ENCODE measurements at places on chromosomes 6 and 20.

DNA sequence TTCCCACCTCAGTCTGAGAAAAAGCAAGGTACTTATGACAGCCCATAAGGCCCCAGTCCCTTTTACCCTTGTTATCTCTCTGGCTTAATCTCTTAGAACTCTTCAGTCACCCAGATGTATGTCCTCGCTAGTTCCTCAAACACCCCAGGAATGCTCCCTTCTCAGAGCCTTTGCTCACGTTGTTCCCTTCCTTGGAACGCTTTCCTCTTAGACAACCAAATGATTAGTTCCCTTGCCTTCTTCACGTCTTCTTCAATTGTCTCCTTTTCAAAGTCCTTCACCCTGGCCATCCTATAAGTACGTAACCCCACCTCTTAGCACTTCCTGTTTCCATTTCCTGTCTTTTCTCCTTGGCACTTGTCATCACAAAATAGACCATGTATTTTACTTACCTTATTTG lies 1.1 kb upstream of the APOBEC2 start:
- no peak for DNase-seq

- no peak for DNase-seq
These were observed 279.7 kb downstream of the ZFAND3 start for GRCh38 chr6:38099221-38099620.

DNA sequence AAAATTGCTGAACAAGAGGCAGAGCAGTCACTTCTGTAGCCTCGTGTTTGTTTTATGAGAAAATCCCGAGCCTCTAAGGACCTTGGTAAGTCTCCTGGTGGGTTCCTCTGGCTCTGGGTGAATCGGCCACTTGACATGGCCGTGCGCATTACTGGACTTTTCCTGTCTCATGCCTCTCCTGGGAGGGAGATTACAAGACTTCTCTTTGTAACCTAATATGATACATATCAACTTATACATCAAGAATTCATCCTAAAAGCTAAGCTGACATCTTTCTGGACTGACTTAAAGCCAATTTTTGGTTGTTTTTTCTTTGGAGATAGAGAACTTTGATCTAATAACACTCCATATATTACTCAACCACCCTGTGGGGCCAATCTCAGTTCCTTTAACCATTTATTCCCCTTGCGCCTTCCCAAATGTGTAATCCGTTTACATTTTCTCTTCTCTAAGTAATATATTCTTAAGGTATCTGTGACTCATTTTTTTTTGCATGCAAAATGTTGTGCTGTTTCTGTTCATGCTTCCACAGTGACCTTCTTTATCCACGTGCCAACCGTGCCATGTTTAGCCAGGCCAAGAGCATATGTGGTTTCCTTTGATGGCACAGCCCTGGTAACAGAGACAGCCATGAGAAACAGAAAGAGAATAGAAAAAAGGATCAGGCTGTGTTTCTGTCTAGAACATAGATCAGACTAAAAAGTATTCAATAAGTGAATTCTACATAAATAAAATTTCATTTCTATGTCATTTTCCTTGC lies 47.5 kb upstream of the JAG1 start:
- no peak for DNase-seq

DNA sequence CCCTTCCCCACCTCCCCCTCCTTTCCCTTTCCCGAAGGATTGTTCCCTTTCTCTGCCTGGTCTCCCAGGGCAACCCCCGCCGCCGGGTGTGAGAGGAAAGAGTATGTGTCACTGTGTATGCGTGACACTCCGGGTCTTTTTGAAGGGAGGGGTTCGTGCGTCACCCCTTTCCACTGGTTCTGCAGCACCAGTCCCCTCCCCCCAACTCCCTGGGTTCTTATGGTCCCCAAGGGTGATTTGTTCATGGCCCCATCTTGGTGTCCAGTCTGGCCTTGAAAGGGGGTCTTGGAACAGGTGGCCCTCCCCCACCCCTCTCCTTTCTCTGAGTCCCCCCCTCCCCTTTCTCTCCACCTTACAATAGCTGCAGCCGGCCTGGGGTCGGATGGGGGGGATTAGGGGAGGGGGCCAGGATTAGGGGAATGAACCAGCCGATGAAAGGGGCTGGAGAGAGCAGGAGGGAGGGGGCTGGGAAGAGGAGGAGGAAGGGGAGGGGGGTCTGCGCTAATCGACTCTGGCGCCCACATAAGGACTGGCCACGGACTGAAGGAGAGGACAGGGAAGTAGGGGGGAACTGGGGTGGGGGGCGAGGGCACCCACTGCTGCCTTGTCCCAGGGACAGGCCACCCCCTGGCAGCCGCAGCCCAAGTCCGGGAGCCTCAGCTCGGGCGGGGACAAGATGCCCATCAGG lies 1.3 kb upstream of the RING1 start:
- DNase-seq, result no peak

DNA sequence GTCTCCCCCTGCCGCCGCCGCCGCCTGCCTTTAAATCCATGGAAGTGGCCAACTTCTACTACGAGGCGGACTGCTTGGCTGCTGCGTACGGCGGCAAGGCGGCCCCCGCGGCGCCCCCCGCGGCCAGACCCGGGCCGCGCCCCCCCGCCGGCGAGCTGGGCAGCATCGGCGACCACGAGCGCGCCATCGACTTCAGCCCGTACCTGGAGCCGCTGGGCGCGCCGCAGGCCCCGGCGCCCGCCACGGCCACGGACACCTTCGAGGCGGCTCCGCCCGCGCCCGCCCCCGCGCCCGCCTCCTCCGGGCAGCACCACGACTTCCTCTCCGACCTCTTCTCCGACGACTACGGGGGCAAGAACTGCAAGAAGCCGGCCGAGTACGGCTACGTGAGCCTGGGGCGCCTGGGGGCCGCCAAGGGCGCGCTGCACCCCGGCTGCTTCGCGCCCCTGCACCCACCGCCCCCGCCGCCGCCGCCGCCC lies 474 bp downstream of the CEBPB start:
- DNase-seq, result peak; percentile 69

- no peak for DNase-seq
These were observed 40.2 kb downstream of the MRPL14 start for GRCh38 chr6:44086931-44087574.

- DNase-seq, result peak; percentile 52
These were observed 1.9 kb downstream of the NFATC2 start for GRCh38 chr20:51540580-51540979.

- DNase-seq, result no peak
These were observed 6.6 kb upstream of the TNFAIP3 start for GRCh38 chr6:137860394-137861005.

GRCh38 chr6:27188061-27188884 lies 59.2 kb upstream of the PRSS16 start:
- peak; percentile 41 for DNase-seq

DNA sequence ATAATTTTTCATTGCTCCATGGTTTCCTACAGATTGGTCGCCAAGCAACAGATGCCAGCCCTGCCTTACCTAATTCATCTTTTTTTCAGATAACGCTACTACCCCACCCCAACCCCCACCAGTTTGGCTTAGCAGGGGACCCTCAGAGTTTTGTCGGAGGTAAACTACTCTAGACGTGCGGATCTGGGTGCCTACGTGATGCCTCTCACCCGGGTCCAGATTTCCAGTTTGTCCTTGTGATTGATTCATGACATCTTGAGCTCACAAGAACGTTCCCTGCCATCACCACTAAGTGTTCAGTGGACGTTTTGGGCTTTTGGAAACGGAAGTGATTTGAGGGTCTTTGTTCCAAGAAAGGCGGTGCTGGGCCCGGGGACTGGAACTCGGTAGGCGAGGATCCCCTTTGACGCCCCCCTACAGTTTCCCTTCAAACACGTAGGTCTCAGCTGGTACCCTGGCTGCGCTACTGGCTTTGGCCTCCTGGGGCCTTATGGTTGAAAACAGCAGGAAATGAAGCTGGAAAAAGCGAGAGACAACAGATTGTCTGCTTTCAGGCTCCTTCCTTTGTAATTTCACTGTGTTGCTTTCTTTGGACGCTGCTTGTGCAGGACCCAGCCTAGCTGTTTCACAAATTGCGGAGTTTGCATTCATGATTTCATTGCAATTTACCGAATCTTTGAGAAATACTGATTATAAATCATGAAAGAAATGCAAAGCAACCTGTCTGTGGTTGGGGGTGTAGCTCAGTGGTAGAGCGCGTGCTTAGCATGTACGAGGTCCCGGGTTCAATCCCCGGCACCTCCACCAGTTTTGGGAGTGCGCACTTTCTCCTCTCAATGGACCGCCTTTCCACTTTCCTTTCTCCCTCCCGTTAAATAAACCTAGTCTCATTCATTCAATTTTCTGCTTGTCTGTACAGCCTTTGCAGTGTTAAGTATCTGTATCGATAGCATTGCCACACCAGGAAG lies 81.0 kb downstream of the GPX5 start:
- peak; percentile 72 for DNase-seq

DNA sequence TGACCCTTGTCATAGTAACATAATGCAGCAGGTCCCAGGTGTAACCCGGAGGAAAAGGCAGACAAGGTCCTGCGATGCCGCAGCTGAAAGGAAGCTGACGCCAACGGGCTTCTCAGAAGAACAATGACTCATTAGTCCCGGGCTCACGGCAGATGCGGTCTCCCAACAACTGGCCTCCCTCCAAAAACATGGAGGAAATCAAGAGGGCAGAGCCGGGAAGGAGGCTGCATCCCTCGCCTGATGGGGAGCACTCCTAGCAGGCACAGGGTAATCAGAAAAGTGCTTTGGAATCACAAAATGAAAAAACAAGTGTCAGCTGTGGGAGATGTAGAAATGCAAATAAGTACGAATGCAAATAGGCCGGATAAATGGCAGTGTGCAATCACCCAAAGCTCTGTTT lies 165.2 kb upstream of the AGPAT4 start:
- DNase-seq, result peak; percentile 26

GRCh38 chr20:44799691-44800090 lies 10.7 kb downstream of the RIMS4 start:
- DNase-seq, result no peak

- no peak for DNase-seq
These were observed 727.3 kb downstream of the MAFB start for GRCh38 chr20:39961637-39962244.

DNA sequence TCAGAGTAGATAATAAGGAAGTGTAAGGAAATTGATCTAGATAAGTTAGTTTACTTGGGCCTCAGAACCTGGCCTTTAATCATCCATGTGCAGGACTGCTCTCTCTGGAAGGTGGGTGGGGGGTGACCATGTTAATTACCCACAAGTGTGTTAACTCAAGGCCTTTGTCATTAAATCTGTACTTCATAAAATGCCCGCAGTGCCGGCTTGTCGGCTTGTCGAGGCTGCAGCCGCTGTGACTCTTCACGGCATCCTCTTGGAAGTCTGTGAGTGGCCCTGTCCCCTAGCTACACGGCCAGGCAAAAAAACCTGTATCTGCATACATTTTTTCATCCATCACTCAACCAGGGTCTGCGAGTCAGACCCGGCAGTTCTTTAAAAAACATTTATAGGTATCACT lies 70.9 kb upstream of the ASCC3 start:
- no peak for DNase-seq

DNA sequence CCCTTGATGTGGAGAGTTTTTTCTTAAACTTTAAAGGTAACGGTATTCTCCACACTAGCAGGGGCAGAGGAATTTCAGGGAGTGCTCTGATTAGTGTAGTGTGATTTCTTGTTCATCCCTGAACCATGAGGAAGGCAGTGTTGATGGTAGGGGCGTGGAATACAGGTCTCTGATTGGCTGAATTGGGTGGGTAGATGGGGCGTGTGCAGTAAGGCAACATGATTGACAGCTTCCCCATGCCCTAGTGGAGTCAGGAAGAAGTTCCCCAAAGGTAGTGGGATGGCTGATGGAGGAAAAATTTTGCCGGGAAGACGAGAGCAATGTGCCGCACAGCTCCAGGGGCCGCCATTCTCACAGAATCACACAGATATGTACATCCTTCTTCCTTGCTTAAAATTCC lies 97.4 kb upstream of the SALL4 start:
- no peak for DNase-seq

DNA sequence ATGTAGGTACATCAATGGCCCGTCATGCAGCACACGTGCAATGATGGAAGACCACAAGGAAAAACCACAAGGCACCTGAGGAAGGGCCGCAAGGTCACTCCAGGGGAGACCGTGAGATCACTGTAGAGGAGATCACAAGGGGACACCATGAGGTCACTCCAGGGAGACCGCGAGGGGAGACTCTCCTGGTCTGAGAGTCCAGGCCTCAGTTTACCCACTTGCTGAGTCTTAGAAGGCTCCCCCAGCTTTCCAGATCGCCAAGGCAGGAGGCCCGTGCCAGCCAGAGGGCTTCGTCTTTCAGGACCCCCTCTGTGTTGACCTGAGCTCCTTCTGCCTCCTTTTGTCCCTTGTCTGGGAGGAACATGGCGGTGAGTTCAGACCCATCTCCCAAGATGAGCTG lies 232.2 kb downstream of the ERMARD start:
- no peak for DNase-seq

- DNase-seq, result peak; percentile 80
These were observed 9.7 kb upstream of the ATXN1 start for GRCh38 chr6:16770701-16771569.

GRCh38 chr6:100892693-100893092 lies 11.6 kb upstream of the ASCC3 start:
- no peak for DNase-seq

DNA sequence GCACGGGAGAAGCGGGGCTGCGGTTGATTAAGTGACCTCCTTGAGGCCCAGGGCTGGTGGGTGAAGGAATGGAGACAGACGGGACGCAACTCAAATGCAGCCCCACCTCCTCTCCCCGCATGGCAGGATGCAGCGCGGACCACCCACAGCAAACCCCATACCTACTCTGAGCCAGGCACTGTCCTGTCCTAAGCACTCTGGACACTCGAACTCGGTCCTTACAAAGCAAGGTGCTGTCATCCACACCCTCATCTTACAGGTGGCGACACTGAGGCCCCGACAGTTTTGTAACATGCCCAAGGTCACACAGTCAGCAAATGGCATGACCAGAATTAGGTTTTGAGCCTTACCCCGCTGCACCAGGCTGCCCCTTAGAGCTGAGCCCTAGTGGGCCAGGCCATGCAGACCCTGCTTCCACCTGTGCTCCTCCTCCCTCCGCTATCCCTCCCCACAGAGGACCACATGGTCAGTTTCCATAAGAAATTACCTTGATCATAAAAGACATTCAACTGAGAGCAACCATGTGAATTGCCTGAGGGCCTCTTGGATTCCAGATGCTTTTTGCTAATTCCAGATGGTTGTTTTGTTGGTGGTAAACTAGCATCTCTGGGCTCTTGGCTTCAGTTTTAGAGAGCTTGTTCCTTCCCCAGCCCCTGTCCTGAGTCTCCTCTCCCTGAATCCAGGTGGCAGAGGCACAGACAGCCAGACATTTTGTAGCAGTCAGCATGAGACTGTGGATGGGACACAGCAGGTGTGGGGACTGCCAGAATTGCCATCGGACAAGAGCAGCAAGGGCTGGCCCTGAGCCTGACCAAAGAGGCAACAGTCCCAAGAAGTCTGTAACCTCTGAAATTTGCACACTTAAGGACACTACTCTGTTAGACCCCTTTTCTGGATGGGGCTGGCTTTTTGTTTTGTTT lies 171.9 kb upstream of the PMEPA1 start:
- no peak for DNase-seq

- DNase-seq, result no peak
These were observed 110.8 kb downstream of the RFPL4B start for GRCh38 chr6:112457886-112458285.

All from activated CD8-positive, alpha-beta T cell treated with anti-CD3 and anti-CD28 coated beads for 36 hours (primary cell).